ENCODE measurements at places on chromosomes 11 and 22.

GRCh38 chr11:106415510-106415909 lies 338.0 kb downstream of the AASDHPPT start:
- DNase-seq: no peak

- no peak for DNase-seq
Measured at GRCh38 chr11:70871881-70872280, 380.5 kb downstream of the SHANK2 start.

- no peak for DNase-seq
Measured at GRCh38 chr22:26134654-26135330, 34.5 kb upstream of the SEZ6L start.

GRCh38 chr22:38213319-38213989 lies 11.7 kb downstream of the MAFF start:
- DNase-seq: no peak

GRCh38 chr11:11265994-11266606 lies 87.0 kb downstream of the CSNK2A3 start:
- DNase-seq: peak; percentile 34

DNA sequence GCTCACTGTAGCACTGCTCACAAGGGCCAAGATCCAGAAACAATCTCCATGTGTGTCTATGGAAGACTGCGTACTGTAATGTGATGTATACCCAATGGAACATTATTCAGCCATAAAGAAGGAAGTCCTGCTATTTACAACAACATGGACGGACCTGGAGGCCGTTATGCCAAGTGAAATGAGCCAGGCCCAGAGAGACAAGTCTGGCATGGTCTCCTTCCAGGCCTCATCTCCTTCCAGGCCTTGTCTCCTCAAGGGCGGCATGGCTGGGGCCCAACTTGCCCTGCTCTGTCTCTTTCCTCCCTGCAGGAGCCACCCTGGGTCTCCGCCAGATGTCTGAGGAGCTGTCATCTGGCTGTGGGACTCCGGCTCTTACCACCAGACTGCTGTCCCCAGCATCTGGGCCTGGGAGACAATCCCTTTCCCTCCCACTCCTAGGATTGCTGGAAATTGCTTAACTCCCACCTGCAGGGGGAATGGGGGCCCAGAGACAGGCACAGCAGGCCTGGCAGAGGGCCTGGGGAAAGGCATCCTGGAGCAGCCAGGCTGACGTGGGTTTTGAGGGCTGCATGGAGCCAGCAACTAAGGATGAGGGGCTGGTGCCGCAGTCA lies 1326.6 kb downstream of the TBC1D22A start:
- DNase-seq: no peak

- no peak for DNase-seq
Measured at GRCh38 chr11:120929090-120929489, 94.8 kb upstream of the TBCEL start.

DNA sequence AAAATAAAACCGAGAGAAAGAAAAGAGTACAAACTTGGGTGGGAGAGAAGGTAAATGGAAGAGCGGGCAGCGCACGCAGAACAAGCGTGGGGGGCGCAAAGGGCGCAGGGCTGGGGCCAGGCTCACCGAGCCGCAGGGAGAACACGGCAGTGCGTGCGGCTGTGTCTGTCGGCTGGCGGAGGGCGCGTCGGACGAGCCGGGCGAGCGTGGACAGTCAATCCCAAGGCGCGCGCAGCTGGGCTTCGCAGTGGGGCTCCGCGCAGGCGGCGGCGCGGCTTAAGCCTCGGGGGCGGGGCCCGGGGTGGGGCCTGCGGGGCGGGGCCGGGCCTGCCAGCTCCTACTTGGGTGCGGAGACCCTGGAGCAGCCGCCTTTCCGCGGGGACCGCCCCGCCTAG lies at the start of gene UCP2:
Gene UCP2 (minus strand): TSS at position 249 of the 395 bp plus-strand sequence. CDS start 4,465 bp downstream, outside the sequence.
- DNase-seq: peak; percentile 54

- DNase-seq: no peak
Measured at GRCh38 chr22:27474711-27475547, 326.6 kb downstream of the MN1 start.

DNA sequence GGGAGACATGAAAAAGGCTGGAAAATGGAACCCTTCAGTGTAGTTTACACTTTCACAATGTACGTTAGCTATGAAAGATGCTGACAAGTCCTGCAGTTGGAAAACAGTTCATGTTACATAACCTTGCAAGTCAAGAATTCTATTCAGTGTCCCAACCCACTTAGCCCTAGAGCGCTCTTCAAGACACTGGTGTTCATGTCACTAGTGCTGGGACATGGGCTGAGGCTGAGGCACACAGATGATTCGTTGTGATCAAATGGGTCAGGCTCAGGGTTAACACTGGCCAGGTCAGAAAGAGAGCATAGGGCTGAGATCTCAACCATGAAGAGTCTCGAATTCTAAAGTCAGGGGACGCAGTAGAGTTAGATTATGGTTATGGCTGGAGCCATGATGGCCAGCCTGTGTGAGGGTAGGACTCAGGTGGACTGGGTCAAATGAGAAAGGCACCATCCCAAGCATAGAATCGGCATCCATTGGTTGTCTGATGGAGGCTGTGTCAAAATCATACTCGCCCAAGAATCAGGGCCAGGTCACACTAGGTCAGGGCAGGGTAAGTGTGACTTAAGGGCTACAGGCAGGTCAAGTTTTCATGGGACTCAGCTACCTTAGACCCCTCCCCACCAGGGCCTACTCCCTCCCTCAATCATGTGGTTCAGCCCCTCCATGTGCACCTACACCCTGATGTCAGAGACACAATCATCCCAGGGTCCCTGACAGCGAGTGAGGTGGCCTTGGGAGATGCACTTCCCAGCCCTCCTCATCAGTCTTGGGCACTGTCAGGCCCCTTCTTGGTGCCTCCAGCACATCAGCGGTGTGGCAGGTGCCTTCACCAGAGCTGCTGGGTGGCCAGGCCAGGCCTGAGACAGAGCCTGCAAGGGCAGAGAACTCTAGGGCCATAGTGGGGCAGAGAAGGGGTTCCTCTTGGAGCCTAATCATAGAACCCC lies 20.2 kb downstream of the IGLL5 start:
- no peak for DNase-seq

- DNase-seq: no peak
Measured at GRCh38 chr22:27573280-27574001, 228.1 kb downstream of the MN1 start.

GRCh38 chr11:17821648-17822400 lies 87.2 kb downstream of the KCNC1 start:
- no peak for DNase-seq
